ENCODE measurements at places on chromosomes 13 and 19.

DNA sequence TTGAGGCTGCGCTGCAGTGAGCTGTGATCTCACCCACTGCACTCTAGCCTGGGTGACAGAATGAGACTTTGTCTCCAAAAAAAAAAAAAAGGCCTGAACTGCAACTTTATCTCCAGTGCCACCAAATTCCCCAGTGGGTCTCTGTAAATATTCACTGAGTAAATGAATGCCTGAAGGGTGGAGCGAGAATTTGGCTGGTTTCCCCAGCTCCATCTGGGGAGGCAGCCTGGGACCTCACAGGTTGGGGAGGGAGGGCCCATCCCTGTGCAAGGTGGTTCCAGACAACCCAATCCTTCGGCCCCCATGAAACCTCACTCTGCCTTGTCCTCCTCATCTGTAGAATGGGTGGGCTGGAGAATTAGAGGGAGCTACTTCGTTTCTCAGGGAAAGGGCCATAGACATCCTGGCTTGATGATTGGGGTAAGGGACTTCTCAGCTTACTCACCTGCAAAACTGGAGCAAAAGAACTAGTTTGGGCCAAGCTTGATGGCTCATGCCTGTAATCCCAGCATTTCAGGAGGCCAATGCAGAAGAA, 4.2 kb upstream of the PKN1 start:
- no peak for DNase-seq

DNA sequence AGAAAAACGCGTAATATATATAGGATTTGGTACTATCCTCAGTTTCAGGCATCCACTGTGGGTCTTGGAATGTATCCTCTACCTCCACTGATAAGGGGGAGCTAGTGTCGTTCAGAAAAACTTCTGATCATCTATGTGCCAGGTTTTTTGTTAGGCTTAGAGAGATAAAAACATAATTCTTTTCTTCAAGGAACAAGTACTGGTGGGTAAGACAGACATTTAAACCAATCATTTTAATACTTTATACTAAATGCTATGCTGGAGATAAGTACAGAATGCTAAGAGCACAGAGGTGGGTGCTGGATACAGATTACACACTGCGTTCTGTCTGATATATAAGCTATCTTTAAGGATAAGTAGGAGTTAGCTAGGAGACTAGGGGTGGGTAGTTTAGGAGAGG, 166.1 kb downstream of the PDS5B start:
- no peak for DNase-seq

DNA sequence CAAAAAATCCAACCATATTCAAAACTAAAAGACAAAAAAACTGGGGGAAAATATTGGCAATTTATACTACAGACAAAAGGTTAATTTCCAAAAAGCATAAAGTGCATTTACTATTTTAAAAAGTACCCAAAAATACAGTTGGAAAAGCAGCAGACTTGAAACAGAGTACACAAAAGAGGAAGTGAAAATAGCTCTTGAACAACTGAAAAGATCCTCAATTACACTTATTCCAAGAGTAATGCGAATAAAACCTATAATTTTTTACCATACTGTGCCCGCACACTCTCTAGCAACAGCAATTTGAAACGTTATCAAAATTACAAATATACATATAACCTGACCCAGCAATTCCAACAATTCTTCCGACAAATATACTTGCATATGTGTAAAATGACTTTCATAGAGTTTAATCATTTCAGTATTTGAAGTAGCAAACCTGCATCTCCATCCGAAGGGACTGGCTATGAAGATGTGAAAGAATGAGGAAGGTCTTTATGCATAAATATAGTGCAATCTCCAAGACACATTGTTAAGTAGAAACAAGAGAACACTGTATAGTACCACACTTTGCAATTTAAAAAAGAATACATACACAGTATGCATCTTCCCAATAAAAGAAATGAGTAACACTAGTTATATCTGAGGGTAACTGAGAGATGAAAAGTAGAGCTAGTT, 25.4 kb downstream of the ALG5 start:
- no peak for DNase-seq

- DNase-seq = no peak
Measured at GRCh38 chr13:21304256-21304655, 127.8 kb downstream of the MRPL57 start.

DNA sequence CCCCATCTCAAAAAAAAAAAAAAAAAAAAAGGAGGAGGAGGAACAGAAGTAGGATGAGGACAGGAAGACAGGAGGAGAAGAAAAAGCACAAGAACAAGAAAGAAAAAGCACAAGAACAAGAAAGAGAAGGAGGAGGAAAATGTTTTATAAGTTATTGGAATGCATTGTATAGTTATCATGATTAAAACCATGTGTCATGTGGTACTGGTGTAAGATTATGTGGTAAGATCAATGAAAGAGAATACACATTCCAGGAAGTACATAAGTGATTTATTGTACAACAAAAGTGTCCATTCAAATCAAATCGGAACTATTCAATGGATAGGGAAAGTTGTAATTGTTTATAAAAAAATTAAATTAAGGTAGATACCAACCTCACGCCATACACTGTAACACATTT, 167.7 kb downstream of the MZT1 start:
- DNase-seq = no peak

GRCh38 chr19:1675633-1676350, 23.4 kb upstream of the TCF3 start:
- DNase-seq = no peak

GRCh38 chr19:5762608-5763217, 21.8 kb downstream of the PRR22 start:
- DNase-seq = no peak

GRCh38 chr19:3067563-3067962, 5.3 kb upstream of the TLE5 start:
- no peak for DNase-seq

- DNase-seq = no peak
Measured at GRCh38 chr13:56351041-56351440, 789.7 kb upstream of the PRR20A start.

DNA sequence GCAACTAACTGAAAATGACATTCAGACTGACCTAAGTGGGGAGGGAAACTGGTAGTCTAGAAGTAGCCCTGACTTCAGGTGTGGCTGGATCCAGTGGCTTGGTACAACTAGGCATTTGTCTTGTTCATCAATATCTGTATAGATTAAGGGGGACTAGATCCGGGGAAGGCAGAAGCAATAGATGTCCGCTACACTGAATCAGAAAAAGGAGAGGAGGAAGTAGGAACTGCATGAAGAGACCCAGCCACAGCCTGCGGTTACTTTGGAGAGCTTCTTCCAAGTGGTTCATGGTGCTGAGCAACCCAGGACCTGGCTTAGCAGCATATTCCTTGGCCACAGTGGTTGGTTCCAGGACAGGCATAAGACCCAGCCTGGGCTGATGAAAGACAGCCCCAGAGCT, 9.9 kb upstream of the PRODH2 start:
- no peak for DNase-seq

GRCh38 chr19:39996218-39996810, 546 bp upstream of the ZNF546 start:
- peak; percentile 64 for DNase-seq

DNA sequence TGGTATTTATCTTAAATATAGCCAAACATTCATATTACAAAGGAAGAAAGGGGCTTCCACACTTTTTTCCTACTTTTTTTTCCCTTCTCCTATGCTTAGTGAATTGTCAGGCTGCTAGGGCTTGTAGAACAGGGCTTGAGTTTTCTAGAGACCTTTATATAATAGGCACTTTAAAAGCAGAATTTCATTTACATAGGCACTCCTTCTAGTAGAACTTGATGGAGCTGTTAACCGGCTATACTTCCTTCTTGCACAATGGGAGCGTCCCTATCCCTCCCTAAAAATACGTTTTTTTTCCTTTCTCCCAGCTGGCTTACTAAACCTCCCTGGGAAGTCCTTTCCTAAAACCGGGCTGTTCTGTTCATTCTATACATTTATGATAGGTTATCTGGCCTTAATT, 1.1 kb downstream of the TRIM13 start:
- peak; percentile 23 for DNase-seq

DNA sequence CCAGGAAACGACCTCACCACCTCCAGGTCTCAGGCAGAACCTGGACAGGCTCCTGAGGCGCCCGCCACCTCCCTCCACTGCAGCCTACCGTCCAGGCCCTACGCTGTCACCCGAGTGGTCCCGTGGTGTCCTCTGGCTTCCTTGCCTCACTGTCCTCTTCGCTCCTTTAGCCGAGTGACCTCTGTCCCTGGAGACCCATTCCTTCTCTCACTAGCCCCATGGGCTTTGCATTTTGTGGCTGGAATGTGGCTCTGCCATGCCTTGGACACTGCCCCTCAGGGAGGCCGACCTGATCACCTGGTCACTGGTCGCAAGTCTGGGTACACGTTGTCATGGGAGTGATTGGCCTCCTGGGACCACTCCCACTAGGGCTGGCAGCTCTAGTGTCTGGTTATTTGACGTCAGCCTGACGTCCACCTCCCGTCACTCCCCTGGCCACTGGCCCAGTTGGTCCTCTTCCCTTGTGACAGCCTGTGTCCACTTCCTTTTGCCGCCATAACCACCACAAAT, 17.9 kb downstream of the SLC25A42 start:
- peak; percentile 21 for DNase-seq

GRCh38 chr19:46195104-46195503, 34.4 kb upstream of the IGFL1 start:
- DNase-seq = no peak

GRCh38 chr13:66212511-66212910, 1017.6 kb downstream of the PCDH9 start:
- DNase-seq = no peak

DNA sequence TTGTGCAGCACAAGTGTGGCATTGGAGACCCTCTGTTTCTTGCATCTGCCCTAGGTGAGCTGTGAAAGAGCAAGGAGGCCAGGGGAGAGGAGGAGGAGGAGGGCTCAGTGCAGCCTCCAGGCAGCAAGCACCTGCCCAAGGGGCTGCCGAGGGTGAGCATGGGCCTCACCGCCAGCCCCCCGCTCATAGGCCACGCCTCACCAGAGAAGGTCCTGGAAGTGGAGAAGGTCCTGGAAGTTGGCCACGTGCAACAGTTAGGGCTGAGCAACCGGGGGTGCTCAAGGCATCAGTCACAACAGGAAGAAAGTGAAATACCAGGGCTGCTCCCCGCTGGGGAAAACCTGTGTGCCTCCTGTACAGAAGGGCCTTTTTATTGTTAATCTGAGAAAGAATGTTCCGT, 168.9 kb downstream of the TEX29 start:
- no peak for DNase-seq

- DNase-seq = no peak
Measured at GRCh38 chr13:66994517-66995202, 235.5 kb downstream of the PCDH9 start.

GRCh38 chr13:33147832-33148231, 131.6 kb downstream of the KL start:
- no peak for DNase-seq

All from fibroblast of the aortic adventitia (primary cell).